ENCODE measurements at places on chromosomes 7 and 10.
A peak's percentile ranks its signal among the peaks of the same experiment; 100 is the strongest.

- DNase-seq: no peak
These were observed 1.6 kb downstream of the SEPHS1 start for GRCh38 chr10:13346283-13347042.

DNA sequence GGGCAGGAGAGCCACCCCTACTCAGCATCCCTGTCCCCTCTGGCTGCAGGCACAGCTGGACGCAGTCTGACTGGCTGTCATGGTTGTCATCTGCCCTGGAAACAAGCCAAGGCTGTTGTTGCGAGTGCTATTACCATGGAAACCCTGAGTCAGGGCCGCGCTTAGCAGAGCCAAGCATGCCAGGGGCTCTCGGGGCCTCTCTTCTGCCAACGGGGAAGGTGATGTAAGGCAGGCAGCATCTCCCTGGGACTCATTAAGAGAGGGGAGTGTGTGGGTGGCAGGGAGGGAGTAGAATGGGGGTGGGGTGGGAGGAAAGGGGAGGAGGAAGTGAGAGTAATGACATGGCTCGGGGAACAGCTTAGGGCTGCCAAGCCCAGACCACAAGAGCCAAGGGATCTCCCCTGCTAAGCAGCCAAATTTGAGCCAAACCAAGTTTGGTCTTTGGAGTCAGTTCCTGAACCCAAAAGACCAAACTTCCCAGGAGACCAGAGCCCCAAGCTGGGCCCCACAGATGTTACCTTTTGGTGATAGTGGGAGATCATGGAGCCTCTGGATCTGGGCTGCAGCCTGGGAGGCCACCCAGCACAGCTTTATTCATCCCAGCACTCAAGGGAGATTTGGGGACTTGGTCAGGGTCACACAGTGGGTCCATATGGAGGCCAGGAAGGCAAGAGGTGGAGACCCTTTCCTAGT lies 67.6 kb downstream of the TMEM130 start:
- DNase-seq: peak; percentile 89

- DNase-seq: no peak
These were observed 29.6 kb upstream of the SOSTDC1 start for GRCh38 chr7:16494955-16495719.

DNA sequence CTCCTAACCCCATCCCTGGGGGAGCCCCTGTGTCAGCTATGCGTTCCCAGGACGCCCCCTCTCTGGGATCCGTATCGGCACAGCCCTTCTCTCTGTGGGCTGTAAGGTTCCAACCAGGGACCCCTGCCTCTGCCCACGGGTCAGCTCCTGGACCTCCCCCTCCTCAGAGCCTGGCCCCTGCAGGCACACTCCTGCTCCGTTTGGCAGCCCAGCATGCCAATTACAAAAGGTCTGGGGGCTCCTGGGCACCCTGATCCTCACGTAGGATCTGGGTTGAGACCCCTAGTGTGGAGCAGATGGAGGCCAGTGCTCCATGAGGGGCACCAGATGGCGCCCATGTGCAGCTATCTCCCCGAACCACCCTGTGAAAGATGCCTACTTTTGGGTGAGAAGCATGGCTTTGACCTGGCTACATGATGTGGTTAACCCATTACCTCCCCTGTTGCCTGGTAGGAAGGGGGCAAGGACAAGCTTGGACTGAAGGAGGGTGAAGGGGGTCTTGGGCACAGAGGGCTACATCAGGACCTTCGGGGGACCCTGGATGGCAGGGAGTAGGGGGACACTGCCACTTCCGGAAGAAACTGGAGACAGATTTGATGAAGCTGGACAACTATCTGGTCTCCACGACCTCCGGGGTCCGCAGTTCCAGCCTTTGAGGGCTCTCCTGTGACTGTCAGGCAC lies 9.0 kb downstream of the TACR2 start:
- peak; percentile 18 for DNase-seq

GRCh38 chr10:58952747-58953466 lies 223.5 kb upstream of the PHYHIPL start:
- peak; percentile 26 for DNase-seq

- no peak for DNase-seq
These were observed 628 bp downstream of the MPLKIP start for GRCh38 chr7:40133561-40134427.

Measured in NCI-H1092 treated with DMSO at 0.1 percent for 48 hours (cell line).